Central memory CD8-positive, alpha-beta T cell (primary cell): ENCODE measurements at places on chromosomes 6 and 20.
A peak's percentile ranks its signal among the peaks of the same experiment; 100 is the strongest.

DNA sequence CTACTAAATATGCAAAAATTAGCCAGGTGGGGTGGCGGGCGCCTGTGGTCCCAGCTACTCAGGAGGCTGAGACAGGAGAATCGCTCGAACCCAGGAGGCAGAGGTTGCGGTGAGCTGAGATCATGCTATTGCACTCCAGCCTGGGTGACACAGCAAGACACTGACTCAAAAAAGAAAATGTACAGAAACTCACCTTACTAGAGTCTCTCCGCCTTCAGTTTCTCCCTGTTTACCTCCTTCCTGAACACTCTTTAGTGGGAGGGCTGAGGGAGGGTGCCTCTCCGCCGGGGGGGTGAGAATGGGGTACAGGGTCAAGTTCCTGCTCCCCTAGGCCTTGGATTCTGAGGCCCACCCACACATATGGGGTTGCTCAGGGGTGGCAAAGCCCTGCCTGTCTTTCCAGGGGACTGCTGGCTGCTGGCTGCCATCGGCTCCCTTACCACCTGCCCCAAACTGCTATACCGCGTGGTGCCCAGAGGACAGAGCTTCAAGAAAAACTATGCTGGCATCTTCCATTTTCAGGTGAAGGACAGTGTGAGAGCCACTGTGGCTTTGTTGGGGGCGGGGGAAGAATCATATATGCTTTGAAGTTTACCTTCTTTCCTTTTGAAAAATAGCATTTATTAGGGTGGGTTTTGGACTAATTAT, 13.4 kb downstream of the CAPN11 start:
- H3K36me3 ChIP-seq, result no peaks in the 10 kb centered on the region
- H3K4me1 ChIP-seq, result peaks cover 11% of the 10 kb centered on the region
- H3K4me3 ChIP-seq, result no peak overlapping the region

GRCh38 chr20:17794400-17794799, 94.6 kb downstream of the BANF2 start:
- H3K4me1 ChIP-seq, result no peaks in the 10 kb centered on the region
- peaks cover 67% of the 10 kb centered on the region for H3K27me3 ChIP-seq
- DNase-seq, result no peak
- H3K27ac ChIP-seq, result no peak overlapping the region
- H3K36me3 ChIP-seq, result no peaks in the 10 kb centered on the region

DNA sequence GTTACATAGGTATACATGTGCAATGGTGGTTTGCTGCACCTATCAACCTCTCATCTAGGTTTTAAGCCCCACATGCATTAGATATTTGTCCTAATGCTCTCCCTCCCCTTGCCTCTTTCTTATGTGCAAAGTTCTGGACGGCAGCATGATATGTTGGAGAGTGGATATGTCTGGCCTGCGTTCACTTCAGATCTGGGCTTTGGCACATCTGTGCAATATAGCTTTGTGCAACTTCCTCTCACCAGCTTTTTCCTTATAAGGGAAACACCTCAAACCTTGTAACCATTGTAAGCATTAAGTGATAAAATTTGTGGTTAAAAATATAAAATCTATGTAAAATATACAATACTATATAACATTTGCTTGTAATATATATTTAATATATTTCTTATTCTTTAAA, 288.0 kb downstream of the PHACTR1 start:
- no peak overlapping the region for H3K27ac ChIP-seq
- no peaks in the 10 kb centered on the region for H3K4me1 ChIP-seq
- peaks cover 53% of the 10 kb centered on the region for H3K27me3 ChIP-seq
- no peak overlapping the region for H3K4me3 ChIP-seq
- DNase-seq, result no peak
- peaks cover 1% of the 10 kb centered on the region for H3K36me3 ChIP-seq

- DNase-seq, result no peak
- no peaks in the 10 kb centered on the region for H3K4me1 ChIP-seq
- no peaks in the 10 kb centered on the region for H3K27me3 ChIP-seq
- no peaks in the 10 kb centered on the region for H3K36me3 ChIP-seq
- no peak overlapping the region for H3K27ac ChIP-seq
Measured at GRCh38 chr6:128039543-128039942, 138.7 kb upstream of the THEMIS start.

DNA sequence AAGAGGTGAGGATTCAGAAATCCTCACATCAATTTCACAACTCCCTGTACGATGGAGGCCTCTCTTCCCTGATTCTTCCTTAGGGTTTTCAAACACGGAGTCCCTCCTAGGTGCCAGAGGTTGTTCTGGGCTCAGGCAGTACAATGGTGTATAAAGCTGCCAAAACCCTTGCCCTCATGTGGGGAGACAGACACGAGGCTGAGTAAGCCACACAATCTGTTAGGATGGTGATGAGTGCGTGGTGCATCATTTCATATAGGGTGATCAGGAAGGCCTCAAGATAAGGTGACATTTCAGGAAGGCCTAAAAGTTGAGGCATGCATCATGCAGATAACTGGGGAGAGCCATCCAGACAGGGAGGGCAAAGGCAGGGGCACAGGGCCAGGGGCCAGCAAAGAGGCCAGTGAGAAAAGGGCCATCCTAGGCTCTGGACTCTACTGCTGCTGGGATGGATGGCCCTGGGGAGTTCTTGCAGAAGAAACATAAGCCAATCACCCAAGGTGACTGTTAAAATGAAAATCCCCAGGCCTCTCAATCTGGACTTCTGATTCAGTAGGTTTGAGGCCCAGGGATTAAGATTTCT, 186.5 kb downstream of the PRKN start:
- H3K27ac ChIP-seq, result no peak overlapping the region
- no peak for DNase-seq
- no peaks in the 10 kb centered on the region for H3K27me3 ChIP-seq
- H3K4me1 ChIP-seq, result no peaks in the 10 kb centered on the region

- no peak overlapping the region for H3K27ac ChIP-seq
- no peaks in the 10 kb centered on the region for H3K27me3 ChIP-seq
- H3K4me3 ChIP-seq, result no peak overlapping the region
- H3K36me3 ChIP-seq, result no peaks in the 10 kb centered on the region
- no peak for DNase-seq
Measured at GRCh38 chr6:105691971-105692370, 289.1 kb upstream of the PREP start.

- H3K27ac ChIP-seq, result no peak overlapping the region
Measured at GRCh38 chr20:45452238-45452637, 17.3 kb upstream of the WFDC2 start.

DNA sequence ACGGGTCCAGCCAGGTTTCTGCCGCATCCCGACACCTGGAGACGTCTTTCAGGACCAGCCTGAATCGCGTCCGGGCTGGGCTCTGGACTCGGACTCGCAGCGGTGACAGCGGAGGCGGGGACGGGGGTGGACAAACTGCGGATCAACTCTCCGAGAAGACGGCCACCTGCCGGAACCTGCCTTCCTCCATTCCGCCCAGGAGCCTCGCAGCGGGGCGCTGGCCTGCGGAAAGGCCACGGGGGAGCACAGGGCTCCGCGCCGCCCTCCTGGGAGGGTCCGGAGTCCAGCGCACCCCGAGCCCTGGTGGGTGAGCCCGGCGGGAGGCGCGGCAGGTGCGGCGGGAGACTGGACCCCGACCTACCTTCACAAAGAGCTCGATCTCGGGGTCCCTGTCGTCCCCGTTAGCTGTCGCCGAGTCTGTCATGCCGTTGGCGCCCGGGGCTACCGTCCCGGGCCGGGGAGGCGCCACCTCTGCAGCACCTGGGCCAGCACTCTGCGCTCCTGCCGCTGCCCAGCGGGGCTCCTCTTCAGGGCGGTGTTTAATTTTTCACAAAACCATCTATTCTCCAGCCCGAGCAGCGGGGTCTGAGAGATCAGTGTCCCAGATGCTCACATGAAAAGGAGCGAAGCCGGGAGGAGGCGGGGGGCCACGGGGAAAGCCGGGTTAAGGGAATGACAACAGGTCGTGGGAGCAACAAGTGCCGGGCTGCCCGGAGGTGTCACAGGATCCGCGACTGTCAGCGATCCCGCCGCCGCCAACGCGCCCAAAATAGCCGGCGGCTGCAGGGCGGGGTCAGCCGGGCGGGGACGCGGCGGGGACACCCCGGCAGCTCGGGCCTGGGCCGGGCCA, at the start of gene CLIC5:
Gene CLIC5, minus strand, starts transcription at position 742 of the 850 bp plus-strand sequence. Its CDS starts 318 bp downstream, at position 424.
- H3K27ac ChIP-seq, result peak within 1 kb of the TSS; percentile 85
- peak; percentile 29 for DNase-seq
- peak within 1 kb of the TSS; percentile 86 for H3K4me3 ChIP-seq
- peaks cover 10% of the 10 kb centered on the region for H3K36me3 ChIP-seq
- H3K4me1 ChIP-seq, result peaks cover 42% of the 10 kb centered on the region

DNA sequence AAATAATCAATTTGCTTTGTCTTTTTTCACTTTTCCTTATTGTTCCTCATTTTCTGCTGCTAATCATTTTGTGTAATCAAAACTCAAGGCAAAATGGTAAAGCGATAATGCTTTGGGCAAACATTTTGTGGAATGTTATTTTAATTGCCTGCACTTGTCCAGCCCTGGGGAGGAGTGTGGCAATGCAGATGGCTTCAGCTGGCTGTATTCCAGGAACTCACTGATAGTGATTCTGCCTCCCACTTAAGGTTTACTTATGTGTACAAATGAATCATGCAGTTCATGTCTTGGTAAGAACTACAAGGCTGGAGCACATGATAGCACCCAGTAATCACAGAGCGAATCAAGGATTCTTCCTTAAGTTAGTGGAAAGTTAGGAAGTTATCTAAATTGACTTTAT, 107.8 kb downstream of the COL19A1 start:
- no peaks in the 10 kb centered on the region for H3K36me3 ChIP-seq
- no peak overlapping the region for H3K4me3 ChIP-seq
- H3K27me3 ChIP-seq, result peaks cover 9% of the 10 kb centered on the region
- DNase-seq, result no peak

DNA sequence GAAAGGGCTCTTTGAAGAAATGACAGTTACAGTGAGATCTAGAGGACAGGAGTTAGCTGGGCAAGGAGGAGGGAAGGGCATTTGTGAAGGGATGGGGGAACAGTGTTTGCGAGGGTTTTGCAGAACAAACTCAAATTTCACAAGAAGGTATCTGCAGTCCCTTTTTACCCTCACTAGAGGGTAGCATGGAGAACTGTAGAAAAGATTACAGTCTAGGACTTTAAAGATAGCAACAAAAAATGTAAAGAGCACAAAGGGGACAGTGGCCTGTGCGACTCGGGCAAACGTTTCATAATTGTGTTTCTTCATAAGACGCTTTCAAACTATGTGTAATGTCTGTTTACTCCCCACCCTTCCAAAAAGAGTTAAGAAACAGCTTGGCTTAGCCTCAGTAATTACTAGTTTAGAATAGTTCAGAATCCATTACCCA, 21.2 kb upstream of the ASXL1 start:
- H3K36me3 ChIP-seq, result peaks cover 3% of the 10 kb centered on the region
- no peak for DNase-seq
- H3K27me3 ChIP-seq, result no peaks in the 10 kb centered on the region
- peaks cover 32% of the 10 kb centered on the region for H3K4me1 ChIP-seq

- no peak overlapping the region for H3K4me3 ChIP-seq
- no peaks in the 10 kb centered on the region for H3K36me3 ChIP-seq
Measured at GRCh38 chr6:21341910-21342309, 251.6 kb upstream of the SOX4 start.

- H3K4me3 ChIP-seq, result no peak overlapping the region
- H3K27ac ChIP-seq, result no peak overlapping the region
- H3K27me3 ChIP-seq, result no peaks in the 10 kb centered on the region
- DNase-seq, result no peak
- no peaks in the 10 kb centered on the region for H3K36me3 ChIP-seq
- peaks cover 13% of the 10 kb centered on the region for H3K4me1 ChIP-seq
Measured at GRCh38 chr6:134636186-134636799, 313.6 kb downstream of the ALDH8A1 start.

DNA sequence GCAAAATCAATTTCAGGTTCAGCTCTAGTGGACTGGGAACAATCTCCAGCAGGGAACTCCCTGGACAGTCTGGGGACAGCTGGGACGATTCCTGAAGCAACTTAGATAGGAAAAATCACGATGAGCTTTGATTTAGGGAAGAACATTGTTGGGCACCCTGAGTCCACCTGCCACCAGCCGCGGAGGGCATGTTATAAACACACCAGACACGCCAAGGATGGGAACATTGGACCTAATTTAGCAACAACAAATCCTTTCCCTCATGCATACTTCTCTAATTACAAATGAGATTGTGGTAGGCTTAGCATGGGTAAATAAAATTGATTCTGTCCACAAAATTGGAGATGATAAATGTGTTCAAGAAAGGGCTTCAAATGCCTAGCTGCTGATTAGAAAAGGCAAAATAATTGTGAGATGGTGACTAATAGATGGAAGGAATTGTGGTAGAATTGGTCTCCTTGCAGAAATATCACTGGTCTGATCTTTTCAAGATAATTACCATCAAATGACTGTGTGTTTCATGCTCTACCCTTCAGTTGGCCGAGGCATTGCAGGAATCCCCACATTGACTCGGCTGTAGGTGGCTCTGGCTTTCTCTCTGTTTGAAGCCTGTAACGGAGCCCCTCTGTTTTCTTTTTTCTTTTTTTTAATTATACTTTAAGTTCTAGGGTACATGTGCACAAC, 6.1 kb upstream of the NANP start:
- H3K27ac ChIP-seq, result no peak overlapping the region
- H3K36me3 ChIP-seq, result no peaks in the 10 kb centered on the region
- no peaks in the 10 kb centered on the region for H3K4me1 ChIP-seq
- no peak overlapping the region for H3K4me3 ChIP-seq
- no peaks in the 10 kb centered on the region for H3K27me3 ChIP-seq

- no peak overlapping the region for H3K27ac ChIP-seq
- DNase-seq, result no peak
- H3K36me3 ChIP-seq, result peaks cover 7% of the 10 kb centered on the region
Measured at GRCh38 chr20:1434571-1435336, 31.9 kb downstream of the NSFL1C start.

DNA sequence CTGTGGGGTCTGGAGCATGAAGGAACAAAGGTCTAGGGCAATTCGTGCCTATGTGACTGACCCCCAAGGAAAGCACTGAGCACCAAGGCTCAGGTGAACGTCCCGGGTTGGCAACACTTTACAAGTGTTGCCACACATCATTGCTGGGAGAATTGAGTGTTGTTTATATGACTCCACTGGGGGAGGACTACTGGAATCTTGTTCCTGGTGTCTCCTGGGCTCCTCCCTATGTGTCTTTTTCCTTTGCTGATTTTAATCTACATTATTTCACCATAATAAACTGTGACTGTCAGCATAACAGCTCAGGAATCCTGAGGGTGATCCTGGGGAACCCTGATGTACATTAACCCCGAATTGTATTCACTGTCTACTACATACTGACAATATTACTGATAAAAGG, 207.7 kb upstream of the BMP2 start:
- no peak overlapping the region for H3K27ac ChIP-seq
- no peaks in the 10 kb centered on the region for H3K27me3 ChIP-seq
- no peak for DNase-seq
- H3K4me1 ChIP-seq, result no peaks in the 10 kb centered on the region
- H3K36me3 ChIP-seq, result no peaks in the 10 kb centered on the region

- peaks cover 32% of the 10 kb centered on the region for H3K4me1 ChIP-seq
- H3K36me3 ChIP-seq, result no peaks in the 10 kb centered on the region
- DNase-seq, result no peak
- H3K4me3 ChIP-seq, result no peak overlapping the region
- no peak overlapping the region for H3K27ac ChIP-seq
Measured at GRCh38 chr6:15360300-15360699, 114.4 kb downstream of the JARID2 start.
